ENCODE measurements at places on chromosomes 7 and 10.
A peak's percentile ranks its signal among the peaks of the same experiment; 100 is the strongest.

DNA sequence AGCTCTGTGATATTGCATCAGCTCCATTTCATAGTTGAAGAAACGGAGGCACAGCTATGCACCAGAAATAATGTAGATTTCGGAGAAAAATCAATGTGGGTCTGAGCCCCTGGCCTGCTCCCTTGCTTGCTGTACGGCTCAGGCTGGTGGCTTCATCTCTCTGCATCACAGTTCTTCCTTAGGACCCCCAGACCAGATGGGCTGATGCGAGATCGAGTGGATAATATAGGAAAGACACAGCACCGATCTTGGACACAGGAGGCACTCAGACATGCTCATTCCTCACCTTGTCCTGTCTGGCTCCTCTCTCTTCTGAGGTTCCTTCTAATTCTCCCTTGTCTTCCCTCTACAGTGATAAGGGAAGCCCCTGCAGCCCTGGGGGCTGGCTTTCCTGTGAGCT, 365.9 kb upstream of the ZMIZ1 start:
- no peak for DNase-seq

DNA sequence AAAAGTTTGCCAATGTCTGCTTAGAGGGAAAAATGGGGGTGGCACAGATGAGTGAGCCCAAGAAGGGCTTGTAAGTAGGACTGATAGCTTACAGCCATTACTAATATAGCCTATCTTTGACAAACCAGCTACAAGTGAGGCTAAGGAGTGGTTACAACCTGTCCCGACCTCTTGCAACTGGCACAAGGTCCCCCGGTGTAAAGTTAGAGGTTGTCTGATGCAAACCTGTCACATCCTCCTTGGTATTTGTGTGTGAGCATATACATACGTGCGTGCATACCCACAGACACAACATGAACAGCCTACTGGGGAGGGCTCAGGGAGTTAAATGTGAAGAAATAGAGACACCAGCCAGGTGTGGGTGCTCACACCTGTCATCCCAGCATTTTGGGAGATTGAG, 14.6 kb downstream of the ADAP1 start:
- DNase-seq, result no peak

- DNase-seq, result no peak
Measured at GRCh38 chr10:119105155-119105554, 1.2 kb downstream of the DENND10 start.

GRCh38 chr7:130894146-130894908, 160.3 kb upstream of the KLF14 start:
- peak; percentile 37 for DNase-seq
